ENCODE measurements at places on chromosomes 13 and 19.
A peak's percentile ranks its signal among the peaks of the same experiment; 100 is the strongest.

GRCh38 chr13:99955747-99956472 lies 15.7 kb downstream of the ZIC5 start:
- DNase-seq, result no peak

DNA sequence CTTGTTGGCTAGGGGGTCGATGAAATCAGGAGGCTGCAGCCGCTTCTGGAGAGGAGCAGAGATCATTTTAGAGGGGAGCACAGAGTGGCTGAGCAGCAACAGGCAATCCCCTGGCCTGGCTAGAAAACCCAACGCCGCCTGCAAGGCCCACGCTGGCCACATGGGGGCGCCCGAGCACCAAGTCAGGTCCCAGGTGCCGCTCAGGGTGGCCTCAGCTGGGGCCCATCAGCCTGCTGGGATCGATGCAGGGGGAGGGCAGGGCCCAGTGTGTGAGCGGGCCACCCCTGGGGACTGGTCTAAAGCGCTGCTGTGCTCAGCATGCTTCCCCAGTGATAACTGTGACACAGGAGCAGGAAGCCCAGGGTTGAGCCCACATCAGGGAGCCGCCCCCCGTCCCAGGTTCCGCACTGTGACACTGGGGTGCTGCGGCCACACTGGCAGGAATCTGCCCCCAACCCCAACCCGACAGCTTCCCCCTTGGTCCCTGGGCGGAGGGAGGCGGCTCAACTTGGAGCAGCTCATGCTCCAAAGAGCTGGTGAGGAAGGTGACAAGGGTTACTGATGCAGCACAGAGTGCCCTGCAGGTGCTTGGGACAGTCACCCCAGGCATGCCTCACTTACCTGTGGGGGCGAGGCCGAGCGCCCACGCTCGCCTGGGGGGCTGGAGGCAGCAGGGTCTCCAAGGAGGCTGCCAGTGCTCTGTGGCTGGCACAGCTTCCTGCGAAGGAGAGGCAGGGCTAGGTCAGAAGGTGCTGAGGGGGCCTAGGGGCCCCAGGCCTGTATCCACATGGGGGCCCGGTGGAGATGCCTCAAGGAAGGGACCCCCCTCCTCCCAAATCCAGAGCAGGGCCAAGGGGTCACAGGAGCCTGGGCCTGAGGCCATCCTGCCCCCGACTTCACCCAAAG lies 13.3 kb upstream of the ISYNA1 start:
- peak; percentile 72 for DNase-seq

- no peak for DNase-seq
Observed at GRCh38 chr19:14378890-14379289, 2.4 kb upstream of the ADGRE5 start.

DNA sequence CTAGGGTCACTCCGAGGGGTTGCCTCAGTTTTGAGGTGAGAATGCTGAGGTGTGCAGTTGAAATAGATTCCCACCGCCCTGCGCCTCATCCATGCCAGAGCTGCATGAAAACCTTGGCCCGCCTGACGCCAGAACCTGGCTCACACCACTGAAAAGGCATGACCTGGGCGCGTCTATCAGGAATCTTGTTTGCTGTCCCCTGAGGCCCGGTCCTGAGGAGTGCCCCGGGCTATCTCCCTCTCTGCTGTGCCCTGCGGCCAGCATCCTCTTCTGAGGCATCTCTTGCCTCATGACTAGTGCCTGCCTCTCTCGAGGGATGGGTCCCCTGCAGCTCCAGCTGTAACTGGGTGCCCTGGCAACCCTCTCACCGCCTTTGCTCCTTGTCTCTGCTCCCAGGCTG lies 28.1 kb downstream of the SMARCA4 start:
- DNase-seq, result no peak

GRCh38 chr19:15114153-15114540 lies 6.9 kb downstream of the SYDE1 start:
- DNase-seq, result no peak

DNA sequence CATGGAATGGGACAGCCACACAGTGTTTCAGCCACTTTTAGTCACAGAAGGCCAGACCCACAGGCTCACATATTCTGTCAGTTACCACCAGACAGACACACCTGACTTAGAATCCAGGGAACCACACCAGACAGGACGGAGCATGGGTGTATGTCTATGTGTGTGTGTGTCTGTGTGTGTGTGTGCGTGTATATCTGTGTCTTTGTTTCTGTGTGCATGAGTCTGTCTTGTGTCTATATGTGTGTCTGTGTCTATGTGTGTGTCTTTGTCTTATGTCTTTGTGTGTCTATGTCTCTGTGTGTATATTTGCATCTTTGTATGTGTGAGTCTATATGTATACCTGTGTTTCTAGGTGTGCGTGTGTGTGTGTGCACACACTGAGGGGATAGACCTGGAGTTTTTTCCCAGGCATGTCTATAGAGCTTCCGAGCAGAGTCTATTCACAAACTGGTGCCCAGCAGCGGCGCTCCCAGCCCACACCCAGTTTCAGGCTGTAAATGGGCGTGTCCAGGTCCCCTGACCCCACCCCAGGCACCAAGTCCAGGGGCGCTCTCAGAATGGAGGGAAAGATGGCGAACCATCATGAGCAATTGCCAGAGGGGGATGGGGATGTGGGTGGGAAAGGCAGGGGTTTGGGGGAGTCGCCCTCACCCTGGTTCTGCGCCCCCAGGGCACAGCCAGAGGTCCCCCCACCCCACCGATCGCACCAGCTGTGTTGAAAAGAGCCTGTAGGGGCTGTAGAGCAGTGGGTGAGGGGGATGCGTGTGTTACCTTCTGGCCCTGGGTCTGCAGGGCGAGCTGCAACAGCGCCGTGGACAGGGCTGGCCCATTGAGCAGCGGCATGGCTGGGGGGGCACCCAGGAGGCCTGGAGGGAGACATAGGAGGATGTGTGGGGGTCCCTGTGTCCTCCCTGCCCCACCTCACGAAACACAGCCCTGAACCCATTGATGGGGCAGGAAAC lies 6.3 kb upstream of the FDX2 start:
- no peak for DNase-seq

- peak; percentile 85 for DNase-seq
Observed at GRCh38 chr13:31945202-31945961, 86.2 kb upstream of the FRY start.

DNA sequence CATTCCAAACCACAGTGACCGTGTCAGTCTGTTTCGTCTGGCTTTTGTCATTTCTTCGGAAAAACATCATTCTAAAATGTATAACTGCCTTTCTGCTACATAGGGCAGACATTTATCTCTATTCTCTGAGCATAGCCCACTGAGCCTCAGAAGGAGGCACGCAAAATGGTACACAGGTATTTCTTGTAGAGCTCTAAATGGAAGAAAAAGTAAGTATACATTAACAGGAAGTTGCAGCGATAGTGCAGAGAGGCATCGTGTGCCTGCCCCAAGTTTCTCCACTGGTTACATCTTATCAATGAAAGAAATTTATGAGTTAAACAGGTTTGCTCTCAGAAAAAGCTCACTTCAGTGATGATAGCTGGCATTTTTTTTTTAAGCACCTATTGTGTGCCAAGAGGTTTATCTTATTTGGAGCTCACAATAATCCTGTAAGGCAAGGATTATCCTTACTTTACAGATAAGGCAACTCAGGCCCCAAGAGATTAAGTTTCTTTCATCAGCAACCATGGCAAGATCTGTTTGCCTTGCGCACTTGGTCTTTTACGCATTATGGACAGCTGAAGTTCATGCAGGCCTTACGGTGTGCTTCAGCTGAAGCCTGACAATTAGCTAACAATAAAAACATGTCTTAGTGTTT lies 1.2 kb upstream of the RCBTB2 start:
- no peak for DNase-seq

GRCh38 chr19:12847159-12848139 lies 9.1 kb downstream of the MAST1 start:
- DNase-seq, result peak; percentile 81

GRCh38 chr19:28867978-28868377 lies 345.0 kb downstream of the UQCRFS1 start:
- no peak for DNase-seq

Data from epithelial cell of esophagus (primary cell).